Activated CD8-positive, alpha-beta T cell treated with anti-CD3 and anti-CD28 coated beads, Interleukin-2, amount 10 ng/mL, durations not matched to agents 7 days and 5 days (primary cell): ENCODE measurements at places on chromosomes 6 and 20.

- no peak for DNase-seq
These were observed 221.6 kb upstream of the KCNG1 start for GRCh38 chr20:51244466-51244865.

GRCh38 chr6:98525860-98526259 lies 308.5 kb upstream of the POU3F2 start:
- DNase-seq = no peak

GRCh38 chr6:40933864-40934263 lies 105.2 kb downstream of the UNC5CL start:
- DNase-seq = no peak

GRCh38 chr20:44135417-44136204 lies 51.4 kb downstream of the JPH2 start:
- no peak for DNase-seq

DNA sequence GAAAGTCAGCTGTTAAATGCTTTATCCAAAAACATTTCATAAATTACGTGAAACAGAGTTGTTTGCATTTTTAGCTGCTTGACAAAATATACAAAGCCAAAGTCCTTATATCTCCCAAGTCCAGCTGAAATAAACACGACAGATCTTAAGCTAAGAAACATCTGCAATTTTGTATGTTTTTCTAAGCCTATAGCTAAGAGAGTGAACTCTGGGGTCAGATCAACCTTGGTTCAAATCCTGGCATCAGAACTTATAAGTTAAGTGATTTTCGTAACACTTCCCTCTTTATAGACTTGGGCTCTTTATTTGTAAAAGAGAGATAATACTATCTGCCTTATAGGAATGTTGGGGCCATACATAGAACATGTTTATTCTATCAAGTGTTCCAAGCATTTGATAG lies 176.7 kb downstream of the PTPRK start:
- DNase-seq = no peak

- DNase-seq = no peak
These were observed 183.6 kb upstream of the FLRT3 start for GRCh38 chr20:14521016-14521415.

DNA sequence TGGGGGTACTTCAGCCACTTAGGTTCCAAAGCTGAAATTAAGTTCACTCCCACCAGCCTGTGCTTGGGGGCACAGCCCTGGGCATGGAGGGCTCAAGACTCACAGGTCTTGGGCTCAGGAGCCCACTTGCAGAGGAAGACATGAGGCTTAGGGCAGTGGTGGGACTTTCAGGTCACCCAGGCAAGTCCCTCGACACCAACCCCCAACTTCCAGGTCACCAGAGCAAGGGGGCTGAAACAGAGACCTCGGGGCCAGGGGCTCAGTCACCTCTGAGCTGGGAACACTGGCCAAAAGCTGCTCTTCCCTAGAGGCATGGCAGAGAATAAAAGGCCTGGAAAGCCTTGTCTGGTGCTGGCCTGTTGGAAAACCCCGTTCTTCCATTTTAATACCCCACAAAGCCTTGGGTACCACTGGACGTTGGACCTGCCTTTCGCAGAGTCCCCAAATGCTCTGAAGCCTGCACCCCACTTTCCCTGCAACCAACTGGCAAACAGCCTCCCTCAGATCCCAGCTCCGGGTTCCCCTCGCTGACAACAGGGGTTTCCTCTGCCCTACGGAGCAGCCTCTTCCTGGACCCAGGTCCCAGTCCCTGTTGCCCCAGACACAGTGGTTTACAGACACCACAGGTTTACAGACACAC lies 160.9 kb upstream of the PMEPA1 start:
- no peak for DNase-seq

GRCh38 chr6:84763886-84764331 lies 489 bp downstream of the TBX18 start:
- no peak for DNase-seq

- DNase-seq = no peak
These were observed 146.4 kb upstream of the PROKR2 start for GRCh38 chr20:5463007-5463686.

GRCh38 chr6:42511803-42512422 lies 51.9 kb upstream of the UBR2 start:
- no peak for DNase-seq

DNA sequence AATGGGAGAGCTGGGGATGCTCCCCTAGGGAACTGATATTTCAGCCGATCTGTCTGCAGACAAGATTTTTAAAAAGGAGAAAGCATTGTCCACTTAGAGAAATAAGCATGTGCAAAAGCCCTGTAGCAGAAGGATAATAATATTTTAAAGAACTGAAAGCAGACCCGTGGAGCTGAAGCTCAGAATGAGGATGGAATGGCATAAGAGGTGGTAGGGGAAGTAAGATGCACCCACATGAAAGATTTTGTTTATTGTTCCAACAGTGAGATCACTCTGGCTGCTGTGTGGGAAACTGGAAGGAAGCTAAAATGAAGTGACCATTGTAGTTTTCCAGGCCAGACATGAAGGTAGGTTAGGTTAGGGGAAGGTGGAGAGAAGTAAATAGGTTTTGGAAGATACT lies 266.4 kb upstream of the PRDM1 start:
- no peak for DNase-seq

DNA sequence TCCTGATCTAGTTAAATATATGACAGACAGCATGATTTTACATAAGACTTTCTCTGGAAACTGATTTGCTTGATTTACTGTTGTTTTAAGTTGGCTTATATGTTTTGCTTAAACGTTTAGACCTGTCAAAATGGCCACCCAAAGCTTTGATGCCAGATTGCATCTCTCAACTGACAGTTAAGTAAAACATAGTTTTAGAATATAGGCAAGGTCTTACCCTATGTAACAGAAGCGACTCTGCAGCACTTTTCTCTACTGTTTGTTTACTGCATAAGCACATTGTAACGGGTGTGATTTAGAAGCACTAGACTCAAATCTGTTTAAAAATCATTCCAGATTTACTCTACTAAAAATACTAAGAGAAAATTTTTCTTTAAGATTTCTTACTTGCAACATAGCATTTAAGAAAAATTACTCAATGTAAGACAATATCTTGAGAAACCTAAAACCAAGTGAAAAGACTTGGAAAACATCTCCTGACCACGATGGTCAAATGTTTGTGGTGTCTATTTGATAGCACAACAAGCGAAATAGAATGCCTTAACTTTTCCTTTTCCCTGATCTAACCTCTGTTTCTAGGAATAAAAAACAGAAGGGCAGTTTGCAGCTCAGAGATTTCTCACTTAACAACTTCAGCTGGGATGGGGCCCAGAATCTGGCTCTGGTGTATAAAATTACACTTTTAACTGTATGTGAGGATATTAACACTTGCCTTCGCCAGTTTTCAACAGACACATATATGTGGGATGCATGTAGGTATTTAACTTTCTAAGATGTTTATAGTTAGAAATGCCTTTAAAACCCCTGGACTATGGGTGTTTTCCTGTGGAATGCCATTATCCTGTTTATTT lies 47.4 kb downstream of the AIG1 start:
- DNase-seq = no peak

GRCh38 chr20:10992731-10993130 lies 318.9 kb upstream of the JAG1 start:
- DNase-seq = no peak

GRCh38 chr20:62305765-62306413 lies 3.1 kb downstream of the ADRM1 start:
- DNase-seq = no peak

DNA sequence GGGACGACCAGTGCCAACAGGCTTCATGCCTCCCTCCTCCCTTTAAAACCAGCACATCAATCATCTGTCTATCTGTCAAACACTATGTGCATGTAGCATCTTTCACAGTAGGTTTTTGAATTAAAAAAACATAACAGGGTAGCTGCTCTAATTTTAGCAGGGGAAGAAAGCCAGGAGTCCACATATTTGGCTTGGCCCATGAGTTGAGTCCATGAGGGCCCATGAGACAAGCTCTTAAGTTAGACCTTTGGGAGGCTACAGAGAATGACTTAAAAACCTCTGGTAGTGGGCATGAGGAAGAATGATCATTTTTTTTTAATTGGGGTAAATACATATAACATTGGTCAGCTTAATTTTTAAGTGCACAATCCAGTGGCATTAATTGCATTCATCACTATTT lies 194.9 kb downstream of the UTRN start:
- no peak for DNase-seq
